ENCODE measurements at places on chromosomes 3 and 15. TPM values are rescaled to one million over a fixed set of nuclear protein-coding genes. Genes with fewer than 3 reads are reported as not detected.

The GOLGA6L7 gene
- not detected for total RNA-seq

The PPARG gene
- total RNA-seq = 16.6 TPM

The GREM1 gene
- 3.6 TPM for total RNA-seq

The RLBP1 gene
- total RNA-seq = not detected

The GXYLT2 gene
- 35.1 TPM for total RNA-seq

The KLHL6 gene
- not detected for total RNA-seq

The PAK6 gene
- not detected for total RNA-seq

The COPG1 gene
- total RNA-seq = 157 TPM

The RBMS3 gene
- 45.9 TPM for total RNA-seq

Data from pericardium fibroblast (primary cell).